Adrenal gland (tissue), 19 donors: ENCODE measurements at places on chromosomes 7 and 10. TPM values are rescaled to one million over a fixed set of nuclear protein-coding genes. Genes with fewer than 3 reads are reported as not detected.

GRCh38 chr10:49362596-49363260, 33.2 kb downstream of the DRGX start:
- no peaks in the 10 kb centered on the region for H3K36me3 ChIP-seq
- H3K4me3 ChIP-seq, result no peak overlapping the region

Gene XRCC2
- 0.12 TPM for total RNA-seq

DNA sequence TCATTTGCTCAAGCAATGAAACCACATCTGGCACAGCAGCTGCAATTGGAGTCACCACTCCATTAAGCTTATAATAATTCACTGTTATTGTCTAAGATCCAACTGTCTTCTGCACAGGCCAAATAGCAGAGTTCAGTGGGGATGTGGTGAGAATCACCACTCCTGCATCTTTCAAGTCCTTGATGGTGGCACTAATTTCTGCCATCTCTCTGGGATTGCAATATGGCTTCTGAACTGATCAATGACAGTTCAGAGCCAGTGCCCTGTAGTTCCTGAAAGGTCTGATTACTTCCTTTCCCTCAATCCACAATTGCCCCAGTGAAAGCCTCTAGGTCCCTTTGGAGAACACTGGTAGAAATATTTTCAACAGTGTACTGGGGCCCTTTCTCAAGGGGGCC, 6.4 kb downstream of the IGFBP1 start:
- no peak overlapping the region for H3K27ac ChIP-seq
- DNase-seq, result no peak
- no peak overlapping the region for H3K4me3 ChIP-seq
- no peaks in the 10 kb centered on the region for H3K36me3 ChIP-seq
- no peaks in the 10 kb centered on the region for H3K4me1 ChIP-seq
- H3K27me3 ChIP-seq, result peaks cover 4% of the 10 kb centered on the region

DNA sequence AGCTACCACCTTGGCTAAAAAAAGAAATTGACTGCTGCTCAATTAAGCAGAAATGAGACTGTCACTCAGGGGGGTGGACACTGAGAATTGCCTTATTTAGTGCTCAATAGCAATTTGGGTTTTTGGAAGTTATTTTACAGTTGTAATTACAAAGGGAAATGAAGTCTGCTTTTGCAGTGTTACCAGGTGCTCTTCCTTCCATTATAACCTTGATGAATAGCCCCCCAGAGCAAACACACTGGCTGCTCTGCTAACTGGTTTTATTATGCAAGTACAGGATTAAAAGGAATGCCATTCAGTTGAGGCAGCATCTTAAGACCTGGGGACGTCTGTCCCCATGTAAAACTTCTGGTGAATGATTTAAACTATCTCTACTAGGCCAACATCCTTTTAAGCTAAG, 191.0 kb downstream of the EVX1 start:
- H3K27me3 ChIP-seq, result no peaks in the 10 kb centered on the region
- no peak for DNase-seq
- no peaks in the 10 kb centered on the region for H3K36me3 ChIP-seq

Gene FGL2
- 24.5 TPM for total RNA-seq

DNA sequence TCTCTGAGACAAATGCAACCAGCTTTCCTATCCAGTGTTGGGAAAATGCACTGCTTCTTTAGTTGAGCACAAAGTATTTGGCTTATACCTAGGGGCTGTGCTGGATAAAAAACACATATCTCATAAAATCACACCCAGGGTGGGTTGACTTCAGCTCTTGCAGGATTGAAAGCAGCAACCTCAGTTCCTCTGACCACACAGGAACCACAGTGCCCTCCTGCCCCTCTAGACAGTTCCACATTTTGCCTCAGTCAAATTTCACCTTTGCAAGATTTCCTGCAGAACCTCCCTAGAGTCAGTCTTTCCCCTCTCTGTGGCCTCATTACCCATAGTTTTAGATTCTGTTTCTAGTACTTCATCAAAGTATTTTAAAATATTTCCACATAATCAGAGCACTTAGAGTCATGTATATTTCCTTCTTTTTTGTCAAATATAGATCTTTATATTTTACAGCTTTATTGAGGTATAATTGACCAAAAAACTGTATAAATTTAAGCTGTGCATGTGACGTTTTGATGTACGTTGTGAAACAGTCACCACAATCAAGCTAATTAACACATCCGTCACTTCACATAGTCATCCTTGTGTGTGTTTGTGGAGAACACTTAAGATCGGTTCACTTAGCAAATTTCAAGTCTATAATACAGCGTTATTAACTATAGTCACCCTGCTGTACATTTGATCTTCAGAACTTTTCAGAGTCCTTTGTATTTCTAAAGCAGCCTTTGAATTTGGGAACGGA, 37.0 kb upstream of the EGR2 start:
- H3K4me3 ChIP-seq, result no peak overlapping the region
- H3K27ac ChIP-seq, result no peak overlapping the region
- DNase-seq, result no peak
- H3K4me1 ChIP-seq, result no peaks in the 10 kb centered on the region

GRCh38 chr10:110209926-110210673, 2.7 kb downstream of the MXI1 start:
- DNase-seq, result peak; percentile 70
- H3K36me3 ChIP-seq, result no peaks in the 10 kb centered on the region
- H3K4me1 ChIP-seq, result peaks cover 19% of the 10 kb centered on the region
- peak overlapping the region; percentile 91 for H3K27ac ChIP-seq
- H3K27me3 ChIP-seq, result no peaks in the 10 kb centered on the region

Gene CARD11
- total RNA-seq, result 5.8 TPM

GRCh38 chr10:50422259-50422658, 170.9 kb upstream of the ASAH2 start:
- no peaks in the 10 kb centered on the region for H3K36me3 ChIP-seq
- no peak overlapping the region for H3K4me3 ChIP-seq
- no peak for DNase-seq
- H3K4me1 ChIP-seq, result peaks cover 6% of the 10 kb centered on the region

Gene PARG
- 24.0 TPM for total RNA-seq

Gene CYP17A1
- total RNA-seq, result 18,025 TPM

DNA sequence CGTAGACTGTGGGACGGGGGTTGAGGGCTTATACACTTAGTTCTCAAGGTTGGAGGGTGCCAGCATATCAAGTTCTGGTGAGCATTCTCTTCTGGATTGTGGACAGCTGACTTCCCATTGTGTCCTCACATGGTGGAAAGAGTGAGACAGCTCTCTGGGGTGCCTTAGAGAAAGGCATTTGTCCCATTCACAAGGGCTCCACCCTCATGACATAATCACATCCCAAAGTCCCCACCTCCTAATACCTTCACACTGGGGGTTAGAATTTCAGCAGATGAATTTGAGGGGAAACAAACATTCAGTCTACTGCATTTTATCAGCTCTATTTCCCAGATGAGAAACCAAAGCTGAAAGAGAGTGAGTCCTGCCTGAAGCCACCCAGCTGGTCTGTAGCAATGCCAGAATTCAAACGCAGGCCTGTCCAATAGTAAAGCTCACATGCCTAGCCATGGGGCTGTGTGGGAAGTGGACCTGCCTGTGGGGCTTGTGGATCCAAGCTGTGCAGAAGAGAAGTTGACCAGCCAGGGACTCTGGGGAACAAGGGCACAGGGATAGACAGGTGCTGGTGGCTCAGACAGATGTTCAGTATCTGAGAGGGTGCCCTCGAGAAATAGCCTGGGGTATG, 34.9 kb upstream of the LOXL4 start:
- DNase-seq, result no peak
- no peaks in the 10 kb centered on the region for H3K4me1 ChIP-seq
- H3K27ac ChIP-seq, result no peak overlapping the region
- H3K27me3 ChIP-seq, result no peaks in the 10 kb centered on the region
- no peak overlapping the region for H3K4me3 ChIP-seq
- no peaks in the 10 kb centered on the region for H3K36me3 ChIP-seq

GRCh38 chr7:25305831-25306230, 77.5 kb upstream of the NPVF start:
- no peaks in the 10 kb centered on the region for H3K36me3 ChIP-seq
- no peak overlapping the region for H3K4me3 ChIP-seq
- no peak overlapping the region for H3K27ac ChIP-seq
- no peak for DNase-seq
- no peaks in the 10 kb centered on the region for H3K4me1 ChIP-seq
- H3K27me3 ChIP-seq, result no peaks in the 10 kb centered on the region

Gene MSS51
- total RNA-seq, result 2.2 TPM

- no peak overlapping the region for H3K27ac ChIP-seq
- H3K27me3 ChIP-seq, result no peaks in the 10 kb centered on the region
- no peak for DNase-seq
- peaks cover 47% of the 10 kb centered on the region for H3K4me1 ChIP-seq
Observed at GRCh38 chr7:127581716-127582115, 3.7 kb downstream of the GCC1 start.

GRCh38 chr7:36264123-36264801, 111.2 kb downstream of the EEPD1 start:
- no peaks in the 10 kb centered on the region for H3K27me3 ChIP-seq
- no peak overlapping the region for H3K4me3 ChIP-seq
- no peak overlapping the region for H3K27ac ChIP-seq
- peak; percentile 19 for DNase-seq
- H3K4me1 ChIP-seq, result peaks cover 27% of the 10 kb centered on the region

- H3K4me1 ChIP-seq, result no peaks in the 10 kb centered on the region
- H3K36me3 ChIP-seq, result no peaks in the 10 kb centered on the region
- no peak for DNase-seq
- H3K4me3 ChIP-seq, result no peak overlapping the region
- H3K27me3 ChIP-seq, result no peaks in the 10 kb centered on the region
Observed at GRCh38 chr7:31023877-31024276, 28.2 kb upstream of the ADCYAP1R1 start.

Gene CHRM2
- 0.39 TPM for total RNA-seq

GRCh38 chr10:42753507-42754154, 29.0 kb upstream of the BMS1 start:
- H3K36me3 ChIP-seq, result no peaks in the 10 kb centered on the region
- peak overlapping the region; percentile 36 for H3K4me3 ChIP-seq
- H3K4me1 ChIP-seq, result no peaks in the 10 kb centered on the region
- H3K27ac ChIP-seq, result no peak overlapping the region
- DNase-seq, result peak; percentile 26
- peaks cover 30% of the 10 kb centered on the region for H3K27me3 ChIP-seq

GRCh38 chr10:110387983-110388686, 83.4 kb upstream of the SMNDC1 start:
- H3K27ac ChIP-seq, result no peak overlapping the region
- H3K4me1 ChIP-seq, result peaks cover 7% of the 10 kb centered on the region
- no peaks in the 10 kb centered on the region for H3K36me3 ChIP-seq

Gene NUDT13
- 4.9 TPM for total RNA-seq

Gene AEBP1
- 121 TPM for total RNA-seq

DNA sequence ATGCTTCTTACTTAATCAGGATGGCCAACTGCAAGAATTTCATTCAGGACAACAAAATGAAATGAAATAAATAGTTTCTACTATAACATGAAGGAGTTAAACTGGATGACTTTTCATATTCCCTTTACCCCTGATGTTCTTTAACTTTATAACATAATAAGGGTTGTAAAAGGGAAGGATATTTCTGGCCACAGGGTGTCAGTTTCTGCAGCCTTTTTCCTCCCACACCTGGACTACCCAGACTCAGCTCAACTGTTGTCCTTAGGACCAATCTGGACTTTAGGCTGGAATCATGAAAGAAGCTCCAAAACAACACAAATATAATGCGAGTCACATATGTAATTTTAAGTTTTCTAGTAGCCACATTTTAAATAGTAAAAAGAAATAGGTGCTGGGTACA, 43.4 kb downstream of the PRPS1L1 start:
- no peaks in the 10 kb centered on the region for H3K27me3 ChIP-seq
- H3K27ac ChIP-seq, result no peak overlapping the region
- DNase-seq, result no peak

Gene CYP26A1
- total RNA-seq, result 0.29 TPM

Gene PIK3AP1
- 20.3 TPM for total RNA-seq

Gene FBXO24
- total RNA-seq, result 1.1 TPM

GRCh38 chr7:2072042-2072441, 160.7 kb downstream of the MAD1L1 start:
- no peak overlapping the region for H3K4me3 ChIP-seq
- H3K4me1 ChIP-seq, result no peaks in the 10 kb centered on the region
- DNase-seq, result no peak
- H3K27me3 ChIP-seq, result no peaks in the 10 kb centered on the region

- H3K27ac ChIP-seq, result no peak overlapping the region
- no peak for DNase-seq
- no peak overlapping the region for H3K4me3 ChIP-seq
- H3K27me3 ChIP-seq, result no peaks in the 10 kb centered on the region
- H3K4me1 ChIP-seq, result no peaks in the 10 kb centered on the region
Observed at GRCh38 chr7:68224041-68224741, 1227.6 kb downstream of the TYW1 start.

- no peak for DNase-seq
- no peak overlapping the region for H3K27ac ChIP-seq
- H3K36me3 ChIP-seq, result no peaks in the 10 kb centered on the region
- no peaks in the 10 kb centered on the region for H3K27me3 ChIP-seq
- no peaks in the 10 kb centered on the region for H3K4me1 ChIP-seq
- H3K4me3 ChIP-seq, result no peak overlapping the region
Observed at GRCh38 chr10:8224591-8224990, 170.1 kb downstream of the GATA3 start.

Gene ITPRID1
- not detected for total RNA-seq

DNA sequence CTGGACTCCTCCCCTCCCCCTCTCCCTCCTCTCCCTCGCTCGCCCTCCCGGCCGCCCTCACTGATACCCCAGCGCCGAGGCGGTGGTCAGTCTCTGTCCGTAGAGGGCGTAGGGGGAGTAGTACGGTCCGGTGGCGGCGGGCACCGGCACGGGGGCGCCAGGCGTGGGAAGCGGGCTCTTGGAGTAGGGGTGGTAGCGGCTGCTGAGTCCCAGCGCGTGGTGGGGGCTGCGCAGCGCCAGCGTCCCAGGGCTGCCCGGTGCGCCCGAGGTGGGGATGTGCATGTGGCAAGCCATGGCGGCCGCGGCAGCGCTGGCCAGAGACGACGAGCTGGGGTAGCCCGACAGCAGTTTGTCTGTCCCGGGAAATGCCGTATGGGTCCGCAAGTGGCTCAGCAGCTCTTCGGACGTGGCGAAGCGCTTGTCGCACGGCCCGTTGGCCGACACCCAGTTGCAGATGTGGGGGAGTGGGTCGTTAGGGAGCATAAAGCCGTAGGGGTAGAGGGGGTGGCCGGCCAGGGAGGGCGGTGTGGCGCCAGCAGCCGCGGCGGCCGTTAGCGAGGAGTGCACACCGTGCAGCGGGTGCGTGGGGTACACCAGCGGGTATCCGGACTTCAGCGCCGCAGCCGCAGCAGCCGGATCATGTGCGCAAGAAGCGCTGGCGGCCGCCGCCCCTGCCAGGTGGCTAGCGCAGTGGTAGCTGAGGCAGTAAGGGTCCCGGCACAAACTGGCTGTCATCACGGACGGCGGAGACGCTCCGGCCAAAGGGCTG, 2.7 kb downstream of the ZNF503 start:
- H3K27me3 ChIP-seq, result no peaks in the 10 kb centered on the region
- peaks cover 19% of the 10 kb centered on the region for H3K36me3 ChIP-seq
- no peaks in the 10 kb centered on the region for H3K4me1 ChIP-seq
- peak; percentile 46 for DNase-seq
- peak overlapping the region; percentile 0 for H3K4me3 ChIP-seq
